Omental fat pad (tissue), 4 donors: ENCODE measurements at places on chromosomes 3 and 15. TPM values are rescaled to one million over a fixed set of nuclear protein-coding genes. Genes with fewer than 3 reads are reported as not detected.

DNA sequence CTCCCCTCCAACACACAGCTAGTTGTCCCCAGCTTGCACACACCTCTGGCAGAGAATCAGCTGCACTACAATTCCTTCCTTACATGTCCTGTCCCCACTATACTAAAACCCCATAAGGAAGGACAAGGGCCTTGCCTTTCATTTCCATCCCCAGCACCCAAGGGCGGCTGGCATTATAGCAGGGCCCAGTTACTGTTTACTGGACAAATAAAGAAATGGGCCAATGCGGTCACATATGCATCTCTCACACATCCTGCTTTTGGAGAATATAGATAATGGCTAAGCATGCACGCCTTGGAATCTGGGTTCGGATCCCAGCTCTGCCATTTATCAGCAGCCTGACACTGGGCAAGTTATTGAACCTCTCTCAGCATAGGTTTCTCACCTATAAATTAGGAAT, 99.1 kb downstream of the DAPK2 start:
- no peak for DNase-seq

- DNase-seq = no peak
Observed at GRCh38 chr15:28896951-28897350, 11.2 kb downstream of the APBA2 start.

- DNase-seq = no peak
Observed at GRCh38 chr3:177721864-177722785, 524.8 kb upstream of the TBL1XR1 start.

DNA sequence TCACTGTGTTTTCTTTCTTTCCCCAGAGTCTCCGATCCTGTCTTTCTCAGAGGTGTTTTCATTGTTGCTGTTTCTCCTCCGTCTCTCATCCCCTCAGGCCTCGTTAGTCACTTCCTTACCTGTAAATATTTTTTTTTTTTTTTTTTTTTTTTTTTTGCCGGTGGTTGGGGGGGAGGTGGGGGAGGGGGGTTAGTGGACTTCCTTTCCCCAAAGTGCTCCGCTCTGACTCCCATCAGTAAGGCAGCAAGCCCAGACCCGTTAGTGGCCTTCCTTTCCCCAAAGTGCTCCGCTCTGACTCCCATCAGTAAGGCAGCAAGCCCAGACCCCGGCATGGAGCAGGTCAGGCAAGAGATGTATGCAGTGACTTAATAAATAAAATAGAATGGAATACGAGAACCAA, 97.1 kb upstream of the TNFAIP8L3 start:
- no peak for DNase-seq

DNA sequence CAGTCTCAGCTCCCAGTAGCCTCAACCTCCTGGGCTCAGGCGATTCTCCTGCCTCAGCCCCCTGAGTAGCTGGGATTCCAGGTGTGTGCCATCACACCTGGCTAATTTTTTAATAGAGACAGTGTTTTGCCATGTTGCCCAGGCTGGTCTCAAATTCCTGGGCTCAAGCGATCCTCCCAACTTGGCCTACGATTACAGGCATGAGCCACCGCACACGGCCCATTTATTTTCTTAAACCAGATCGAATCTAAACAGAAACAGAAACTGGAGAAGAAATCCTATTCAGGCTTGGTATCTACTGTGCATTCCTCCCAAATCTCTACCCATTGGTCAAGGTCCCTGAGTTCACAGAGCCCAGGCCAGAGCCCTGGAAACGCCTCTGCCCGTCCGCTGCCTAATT, 74.2 kb downstream of the PGPEP1L start:
- no peak for DNase-seq

DNA sequence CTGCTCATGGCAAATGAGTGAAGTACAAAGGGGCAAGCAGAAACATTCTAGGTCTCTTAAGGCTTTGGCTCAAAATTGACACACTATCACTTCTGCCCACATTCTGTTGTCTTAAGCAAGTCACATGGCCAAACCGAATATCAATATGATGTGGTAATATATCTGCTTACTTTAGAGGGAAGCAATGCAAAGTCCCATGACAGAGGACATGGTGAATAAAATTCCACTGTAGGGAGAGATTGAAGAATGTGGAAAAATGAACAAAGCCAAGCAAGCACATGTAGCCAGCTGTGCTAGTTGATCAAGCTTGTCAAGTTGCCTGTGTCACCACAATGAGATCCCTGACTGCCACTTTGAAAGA, 11.2 kb upstream of the TBC1D5 start:
- no peak for DNase-seq

DNA sequence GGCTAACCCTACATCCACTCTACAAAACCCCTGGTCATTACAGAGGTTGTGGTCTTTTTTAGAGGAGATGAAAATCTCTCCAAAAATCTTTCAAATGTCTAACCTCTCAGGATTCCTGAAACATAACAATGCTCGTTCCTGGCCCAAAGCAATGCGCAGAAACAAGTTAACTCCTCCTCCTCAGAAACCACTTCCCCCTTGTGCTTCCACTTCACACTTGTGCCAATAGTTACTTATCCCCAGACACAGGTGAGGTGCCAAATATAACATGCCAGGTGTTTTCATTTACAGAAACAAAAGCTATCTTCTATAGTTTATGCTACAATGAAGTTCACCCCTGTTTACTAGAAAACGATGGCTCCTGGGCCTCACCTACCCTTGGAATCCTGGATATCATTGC, 6.2 kb downstream of the NDUFAF1 start:
- DNase-seq = no peak

Gene LMCD1
- 253 TPM for total RNA-seq

Gene FYTTD1
- total RNA-seq = 45.4 TPM

Gene RIOX2
- 31.7 TPM for total RNA-seq

Gene ADAMTS7
- 4.4 TPM for total RNA-seq
